ENCODE measurements at places on chromosomes 4 and X. TPM values are rescaled to one million over a fixed set of nuclear protein-coding genes. Genes with fewer than 3 reads are reported as not detected.
A peak's percentile ranks its signal among the peaks of the same experiment; 100 is the strongest.

The COL25A1 gene
- 0.75 TPM for total RNA-seq

GRCh38 chrX:49178537-49178936 lies 6.8 kb downstream of the PLP2 start:
- no peak overlapping the region for H3K4me3 ChIP-seq
- H3K27me3 ChIP-seq: no peaks in the 10 kb centered on the region
- no peak for DNase-seq
- H3K27ac ChIP-seq: no peak overlapping the region
- H3K4me1 ChIP-seq: no peaks in the 10 kb centered on the region
- peaks cover 12% of the 10 kb centered on the region for H3K36me3 ChIP-seq

The DCAF8L2 gene
- total RNA-seq: not detected

DNA sequence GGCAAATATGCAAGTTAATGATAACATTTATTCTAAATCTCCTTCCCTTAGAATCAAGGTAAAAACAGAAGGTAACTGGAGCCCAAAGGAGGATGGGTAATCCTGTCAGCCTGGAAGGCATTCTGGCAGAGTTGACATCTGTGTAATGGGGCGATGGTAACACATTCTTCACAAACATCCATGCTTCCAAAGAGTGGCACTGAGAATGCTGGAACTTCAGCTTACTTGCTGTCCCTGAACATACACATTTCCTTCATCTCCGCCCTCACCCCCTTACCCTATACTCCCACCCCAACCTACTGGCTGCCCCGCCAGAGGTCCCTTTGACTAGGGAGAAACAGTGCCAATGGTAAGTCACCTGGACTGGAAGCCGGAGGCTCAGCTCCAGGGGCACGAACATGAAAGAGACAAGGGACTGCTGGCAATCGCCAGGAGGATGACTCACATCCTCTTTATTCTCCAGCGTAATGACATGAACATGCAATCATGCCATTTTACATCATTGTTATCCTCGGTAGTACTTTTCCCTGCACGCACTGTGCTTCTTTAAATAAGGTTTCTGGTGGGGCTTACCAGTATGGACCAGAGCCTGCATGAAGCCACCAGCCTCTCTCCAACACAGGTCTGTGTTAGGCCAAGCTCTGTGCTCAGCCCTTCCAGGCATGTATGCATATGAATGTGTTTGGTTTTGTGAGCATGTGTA lies 694.2 kb upstream of the TENM3 start:
- H3K4me1 ChIP-seq: no peaks in the 10 kb centered on the region
- no peaks in the 10 kb centered on the region for H3K36me3 ChIP-seq
- no peak overlapping the region for H3K4me3 ChIP-seq

DNA sequence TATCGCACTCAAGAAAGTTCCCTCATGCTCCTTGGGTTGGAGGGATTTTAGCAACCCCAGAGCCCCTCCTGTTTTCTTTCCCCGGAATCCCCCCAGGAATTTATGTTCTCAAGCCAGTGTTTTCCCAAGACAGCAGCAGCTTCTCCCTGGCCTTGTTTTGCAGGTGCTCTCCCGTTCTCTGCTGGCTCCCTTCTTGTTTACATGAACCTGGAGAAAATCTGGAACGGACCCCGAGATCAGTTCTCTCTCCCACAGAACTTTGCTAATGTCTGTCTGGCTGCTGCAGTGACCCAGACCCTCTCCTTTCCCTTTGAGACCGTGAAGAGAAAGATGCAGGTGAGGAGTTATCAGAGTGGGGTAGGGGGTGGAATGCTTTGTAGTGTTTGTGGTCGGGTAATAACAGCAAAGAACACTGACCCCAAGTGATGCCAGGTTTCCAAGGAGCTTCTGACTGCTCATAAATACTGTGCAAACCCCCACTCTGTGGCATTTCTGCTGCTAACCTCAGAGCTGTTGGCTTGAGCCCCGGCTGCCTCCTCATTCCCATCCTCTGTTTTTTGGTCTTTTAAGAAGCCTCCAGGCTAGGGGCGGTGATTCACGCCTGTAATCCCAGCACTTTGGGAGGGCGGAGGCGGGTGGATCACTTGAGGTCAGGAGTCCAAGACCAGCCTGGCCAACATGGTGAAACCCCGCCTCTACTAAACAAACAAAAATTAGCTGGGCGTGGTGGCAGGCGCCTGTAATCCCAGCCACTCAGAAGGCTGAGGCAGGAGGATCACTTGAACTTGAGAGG lies 11.1 kb downstream of the SLC25A43 start:
- no peaks in the 10 kb centered on the region for H3K4me1 ChIP-seq
- peak; percentile 79 for DNase-seq
- no peak overlapping the region for H3K27ac ChIP-seq
- H3K36me3 ChIP-seq: no peaks in the 10 kb centered on the region
- H3K27me3 ChIP-seq: no peaks in the 10 kb centered on the region
- H3K4me3 ChIP-seq: no peak overlapping the region

The KCTD8 gene
- 0.67 TPM for total RNA-seq

DNA sequence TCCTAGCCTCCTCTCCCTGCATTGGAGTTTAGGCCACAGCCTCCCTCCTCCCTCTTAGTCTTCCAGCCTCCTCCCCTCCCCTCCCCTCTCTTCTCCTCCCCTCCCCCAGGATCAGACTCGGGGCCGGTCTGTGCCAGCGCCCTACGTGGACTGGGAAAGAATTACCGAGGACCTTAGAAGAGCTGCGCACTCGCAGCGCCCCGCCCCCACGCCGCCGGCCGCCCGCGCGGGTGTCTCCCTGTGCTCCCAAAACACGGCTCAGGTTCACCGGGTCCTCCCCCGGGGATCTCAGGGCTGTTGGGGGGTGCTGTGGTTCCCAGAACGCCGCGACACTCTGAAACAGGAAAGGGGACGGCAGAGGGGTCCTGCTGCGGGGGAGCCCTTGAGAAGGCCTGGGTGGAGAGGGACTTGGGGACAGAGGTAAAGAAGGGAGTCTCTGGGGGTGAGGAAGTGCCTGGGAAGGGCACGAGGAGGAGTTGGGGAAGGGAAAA lies 122.3 kb upstream of the TBL1X start:
- H3K4me1 ChIP-seq: peaks cover 6% of the 10 kb centered on the region
- no peaks in the 10 kb centered on the region for H3K27me3 ChIP-seq
- no peaks in the 10 kb centered on the region for H3K36me3 ChIP-seq
- DNase-seq: peak; percentile 84

- no peak for DNase-seq
- H3K27ac ChIP-seq: no peak overlapping the region
- no peaks in the 10 kb centered on the region for H3K4me1 ChIP-seq
- peak overlapping the region; percentile 56 for H3K4me3 ChIP-seq
- H3K36me3 ChIP-seq: no peaks in the 10 kb centered on the region
- H3K27me3 ChIP-seq: no peaks in the 10 kb centered on the region
Observed at GRCh38 chrX:153411988-153412574, 809 bp downstream of the ZFP92 start.

- H3K4me1 ChIP-seq: no peaks in the 10 kb centered on the region
- no peak for DNase-seq
- no peak overlapping the region for H3K27ac ChIP-seq
- H3K36me3 ChIP-seq: no peaks in the 10 kb centered on the region
- H3K4me3 ChIP-seq: no peak overlapping the region
Observed at GRCh38 chr4:176443117-176443516, 123.4 kb downstream of the SPCS3 start.

DNA sequence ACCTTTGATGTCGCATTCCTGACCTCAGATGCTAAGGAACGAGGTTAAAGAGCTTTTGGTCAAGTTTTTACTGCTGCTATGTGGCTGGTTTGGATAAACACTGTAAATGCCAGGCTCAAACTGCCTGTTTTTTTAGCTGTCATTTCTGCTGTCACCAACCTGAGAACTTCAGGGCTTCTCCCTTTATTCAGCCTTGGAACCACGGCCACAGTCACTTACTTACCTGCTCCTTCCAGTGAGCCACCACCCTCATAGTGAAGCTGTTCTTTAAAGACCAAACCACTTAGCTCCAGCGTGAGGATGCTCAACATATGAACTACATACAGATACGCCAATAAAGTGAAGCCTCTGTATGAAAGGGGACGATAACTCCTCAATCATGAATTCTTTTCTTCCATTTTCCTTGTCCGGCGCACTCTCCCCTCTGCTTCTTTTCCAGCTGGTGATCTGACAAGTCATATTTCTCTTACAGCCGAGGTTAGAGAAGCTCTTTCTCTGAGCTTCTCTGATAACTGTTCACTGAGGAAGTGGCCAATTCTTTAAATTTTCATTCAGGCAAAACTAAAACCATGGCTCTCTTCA lies 152.8 kb upstream of the ANK2 start:
- H3K36me3 ChIP-seq: no peaks in the 10 kb centered on the region
- no peak overlapping the region for H3K27ac ChIP-seq
- no peak for DNase-seq
- H3K4me1 ChIP-seq: no peaks in the 10 kb centered on the region
- no peaks in the 10 kb centered on the region for H3K27me3 ChIP-seq
- H3K4me3 ChIP-seq: no peak overlapping the region

The DDIT4L gene
- 0.98 TPM for total RNA-seq

The PABPC4L gene
- 0.98 TPM for total RNA-seq

GRCh38 chrX:130543603-130544325 lies 142.0 kb downstream of the RBMX2 start:
- no peak for DNase-seq
- H3K4me3 ChIP-seq: no peak overlapping the region
- H3K27me3 ChIP-seq: no peaks in the 10 kb centered on the region
- H3K36me3 ChIP-seq: no peaks in the 10 kb centered on the region
- no peak overlapping the region for H3K27ac ChIP-seq
- no peaks in the 10 kb centered on the region for H3K4me1 ChIP-seq

The F9 gene
- total RNA-seq: not detected

The CENPI gene
- total RNA-seq: 1.2 TPM

- H3K27me3 ChIP-seq: no peaks in the 10 kb centered on the region
- H3K27ac ChIP-seq: no peak overlapping the region
- H3K4me3 ChIP-seq: no peak overlapping the region
- DNase-seq: no peak
- peaks cover 34% of the 10 kb centered on the region for H3K36me3 ChIP-seq
Observed at GRCh38 chr4:127917151-127917550, 36.5 kb downstream of the PLK4 start.

DNA sequence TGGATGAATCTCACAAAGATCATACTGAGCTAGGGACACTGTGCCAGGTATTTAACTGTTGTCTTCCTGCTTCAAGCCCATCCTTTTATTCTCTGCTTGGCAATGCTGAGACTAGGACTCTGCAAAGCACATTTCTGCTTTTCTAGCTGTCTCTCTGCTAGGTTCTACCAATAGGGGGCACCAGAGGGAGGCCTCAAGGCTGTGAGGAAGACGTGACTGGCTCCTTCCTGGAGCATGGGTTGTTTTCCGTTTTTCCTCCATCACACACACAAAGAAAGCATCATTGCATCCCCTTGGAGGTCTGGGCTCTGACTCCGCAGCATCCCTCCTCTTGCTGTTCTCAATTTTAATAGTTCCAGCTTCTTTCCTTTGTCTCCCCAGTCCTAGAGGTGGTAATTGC lies 10.9 kb upstream of the DCTD start:
- H3K27ac ChIP-seq: no peak overlapping the region
- DNase-seq: no peak
- H3K4me1 ChIP-seq: no peaks in the 10 kb centered on the region
- no peak overlapping the region for H3K4me3 ChIP-seq
- H3K27me3 ChIP-seq: no peaks in the 10 kb centered on the region
- H3K36me3 ChIP-seq: no peaks in the 10 kb centered on the region

DNA sequence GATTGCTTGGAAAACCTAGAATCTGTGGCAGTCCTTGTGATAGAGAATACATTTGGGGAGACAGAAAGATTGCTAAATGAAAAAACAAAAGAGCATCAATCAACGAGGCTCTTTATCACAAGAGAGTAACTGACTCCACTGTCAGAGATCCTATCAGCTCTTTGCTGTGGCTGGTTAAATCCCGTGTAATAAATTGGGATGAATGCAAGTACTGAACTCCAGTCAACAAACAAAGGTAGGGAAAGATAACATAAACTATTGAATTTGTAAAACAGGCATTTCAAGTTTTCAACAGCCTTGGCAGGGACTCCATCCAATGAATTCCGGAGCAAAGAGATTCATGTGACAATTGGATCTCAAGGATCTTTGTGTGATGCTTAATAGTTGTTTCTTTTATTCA lies 21.3 kb downstream of the MMRN1 start:
- H3K4me1 ChIP-seq: no peaks in the 10 kb centered on the region
- H3K36me3 ChIP-seq: no peaks in the 10 kb centered on the region

GRCh38 chr4:176464748-176465147 lies 145.0 kb downstream of the SPCS3 start:
- no peaks in the 10 kb centered on the region for H3K27me3 ChIP-seq
- no peaks in the 10 kb centered on the region for H3K36me3 ChIP-seq
- no peak for DNase-seq
- H3K4me3 ChIP-seq: no peak overlapping the region
- H3K27ac ChIP-seq: no peak overlapping the region
- no peaks in the 10 kb centered on the region for H3K4me1 ChIP-seq

The SPIN4 gene
- 20.0 TPM for total RNA-seq

The TMPRSS11B gene
- total RNA-seq: not detected

DNA sequence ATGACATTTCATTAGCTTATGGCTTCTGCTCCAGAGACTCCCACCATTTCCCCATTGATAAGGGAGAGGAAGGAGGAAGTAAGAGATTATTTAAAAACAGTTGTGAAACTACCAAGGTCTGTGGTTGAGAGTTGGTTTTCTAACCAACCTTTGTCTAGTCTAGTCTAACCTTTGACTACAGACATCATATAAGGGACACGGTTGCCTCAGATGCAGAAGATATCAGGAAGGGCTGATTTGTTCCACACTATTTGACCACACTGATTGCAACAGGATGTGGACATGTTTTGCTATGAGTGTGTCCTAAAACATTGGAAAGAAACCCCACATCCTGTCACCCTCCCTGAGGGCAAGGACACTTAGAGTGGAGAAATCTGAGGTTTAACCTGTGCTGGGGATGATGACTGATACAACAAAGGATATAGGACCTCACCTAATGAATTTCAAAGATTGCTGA lies 53.0 kb downstream of the COQ2 start:
- H3K27ac ChIP-seq: no peak overlapping the region
- no peak overlapping the region for H3K4me3 ChIP-seq
- H3K4me1 ChIP-seq: no peaks in the 10 kb centered on the region
- no peaks in the 10 kb centered on the region for H3K36me3 ChIP-seq
- H3K27me3 ChIP-seq: no peaks in the 10 kb centered on the region

The NXF2B gene
- total RNA-seq: not detected

- no peak overlapping the region for H3K4me3 ChIP-seq
- no peaks in the 10 kb centered on the region for H3K27me3 ChIP-seq
- no peak overlapping the region for H3K27ac ChIP-seq
- H3K36me3 ChIP-seq: no peaks in the 10 kb centered on the region
Observed at GRCh38 chr4:86026720-86027119, 333.1 kb downstream of the MAPK10 start.

The TCEAL6 gene
- not detected for total RNA-seq

The PRKG2 gene
- total RNA-seq: 8.1 TPM

GRCh38 chrX:103730796-103731493 lies 20.2 kb downstream of the TMEM31 start:
- no peak overlapping the region for H3K4me3 ChIP-seq
- H3K36me3 ChIP-seq: no peaks in the 10 kb centered on the region
- no peaks in the 10 kb centered on the region for H3K27me3 ChIP-seq
- no peak for DNase-seq

The DRP2 gene
- total RNA-seq: not detected

The CT45A5 gene
- total RNA-seq: 1.2 TPM

The FAM47A gene
- not detected for total RNA-seq

The TMPRSS11A gene
- not detected for total RNA-seq

The GPR119 gene
- not detected for total RNA-seq

The ADGRG4 gene
- total RNA-seq: 0.06 TPM

- H3K4me1 ChIP-seq: no peaks in the 10 kb centered on the region
- H3K27ac ChIP-seq: peak within 1 kb of the TSS; percentile 83
- no peaks in the 10 kb centered on the region for H3K36me3 ChIP-seq
- no peaks in the 10 kb centered on the region for H3K27me3 ChIP-seq
- peak within 1 kb of the TSS; percentile 65 for H3K4me3 ChIP-seq
Observed at GRCh38 chrX:30653415-30654131, at the start of gene GK. Gene GK, plus strand, starts transcription at chrX:30653423. Its CDS starts 115 bp downstream, at chrX:30653538.

- no peak overlapping the region for H3K27ac ChIP-seq
- H3K4me3 ChIP-seq: no peak overlapping the region
- DNase-seq: no peak
- H3K36me3 ChIP-seq: no peaks in the 10 kb centered on the region
Observed at GRCh38 chr4:82084747-82085146, 289.0 kb downstream of the HNRNPD start.

Measured in upper lobe of right lung (tissue), 1 donor.